ENCODE measurements at places on chromosomes 3 and 15. TPM values are rescaled to one million over a fixed set of nuclear protein-coding genes. Genes with fewer than 3 reads are reported as not detected.

GRCh38 chr3:194632226-194632808 lies 902 bp downstream of the TMEM44 start:
- DNase-seq, result no peak

GRCh38 chr3:195697582-195698324 lies 23.0 kb upstream of the MUC20 start:
- DNase-seq, result no peak

PLA2G4D gene
- total RNA-seq, result not detected

CD96 gene
- total RNA-seq, result not detected

IMPG2 gene
- total RNA-seq, result not detected

GRCh38 chr3:39280571-39280970 lies 735 bp upstream of the CX3CR1 start:
- DNase-seq, result no peak

DNA sequence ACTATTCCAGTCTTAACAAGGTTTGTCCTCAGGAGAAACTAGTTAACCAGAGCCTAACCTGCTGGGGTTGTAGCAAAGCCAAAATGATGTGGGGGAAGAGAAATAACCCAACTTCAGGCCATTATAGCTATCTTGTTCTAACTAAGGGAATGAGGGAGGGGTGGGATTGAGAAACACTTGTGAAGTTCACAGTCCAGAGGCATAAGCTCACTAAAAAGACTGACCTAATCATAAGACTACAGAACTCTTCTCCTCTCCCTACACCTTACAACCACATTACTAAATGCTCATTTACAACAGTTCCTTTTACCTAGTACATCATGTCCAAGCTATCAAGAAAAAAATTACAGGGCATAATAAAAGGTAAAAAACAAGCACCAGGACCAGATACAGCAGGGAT lies 52.8 kb downstream of the UBE3A start:
- DNase-seq, result no peak

DNA sequence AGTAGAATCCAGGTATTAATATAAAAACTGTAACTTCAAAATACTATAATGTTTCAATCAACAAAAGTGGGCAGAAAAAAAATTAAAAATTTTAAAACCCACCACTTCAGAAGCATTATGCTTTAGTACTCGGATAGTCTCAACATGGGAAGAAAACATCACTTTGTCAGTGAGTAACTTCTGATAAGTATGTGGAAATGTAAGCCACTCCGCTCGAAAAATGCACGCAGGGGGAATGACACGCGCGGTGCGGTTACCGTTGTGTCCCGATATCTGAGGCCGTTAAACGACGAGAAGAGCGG lies 656 bp downstream of the NGLY1 start:
- no peak for DNase-seq

GRCh38 chr15:80450811-80451321 lies 46.7 kb downstream of the ARNT2 start:
- no peak for DNase-seq

DNA sequence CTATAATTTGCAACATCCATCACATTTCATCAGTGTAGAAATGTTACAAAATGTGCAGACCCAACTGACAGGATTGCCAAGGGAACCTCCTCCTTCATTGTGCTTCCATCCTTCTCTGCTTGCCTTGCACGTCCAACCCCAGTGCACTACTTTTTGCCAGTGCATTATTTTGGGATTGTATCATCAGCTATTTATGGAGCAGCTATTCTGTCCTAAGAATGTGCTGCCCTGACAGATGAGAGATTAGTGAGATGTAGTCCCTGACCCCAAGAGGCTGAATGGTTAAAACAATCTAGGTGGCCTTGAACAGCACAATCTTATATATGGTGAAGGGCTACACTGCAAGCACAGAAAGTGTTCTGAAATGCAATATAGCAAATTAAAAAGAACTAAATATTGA lies 935.8 kb downstream of the IGSF11 start:
- DNase-seq, result no peak

- no peak for DNase-seq
These were observed 26.8 kb downstream of the MRPS25 start for GRCh38 chr3:15038306-15038705.

FOXL2 gene
- total RNA-seq, result not detected

DNA sequence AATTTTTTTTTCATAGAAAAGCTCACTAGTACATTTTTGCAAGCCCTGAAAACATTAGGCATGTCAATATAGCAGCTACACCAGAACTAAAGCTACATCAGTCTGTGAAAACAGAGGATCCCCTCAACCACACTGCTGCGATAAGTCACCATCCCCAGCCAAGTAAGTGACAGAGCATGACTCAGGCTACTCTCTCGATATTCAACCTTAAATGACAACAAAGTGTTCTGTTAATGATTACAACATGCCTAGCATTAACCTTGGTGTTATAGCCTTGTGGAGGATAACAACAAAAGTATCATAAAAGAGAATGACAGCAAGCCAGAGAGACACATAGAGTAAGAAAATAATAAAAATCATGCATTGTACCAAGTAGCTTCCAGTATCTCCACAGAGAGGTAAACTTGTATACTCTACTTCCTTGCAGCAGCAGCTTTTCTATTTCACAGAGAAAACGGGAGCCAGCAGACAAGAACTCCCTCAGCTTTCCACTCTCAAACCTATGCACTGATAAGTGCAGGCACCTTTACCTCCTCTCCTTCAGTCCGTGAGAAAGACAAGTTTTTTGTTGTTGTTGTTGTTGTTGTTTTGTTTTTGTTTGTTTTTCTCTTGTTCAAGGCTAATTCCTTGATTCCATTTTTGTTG lies 76.6 kb downstream of the GBE1 start:
- no peak for DNase-seq

GRCh38 chr3:150538324-150539208 lies 7.7 kb downstream of the SERP1 start:
- no peak for DNase-seq

- no peak for DNase-seq
These were observed 25.3 kb downstream of the SLC41A3 start for GRCh38 chr3:126058666-126059065.

DNA sequence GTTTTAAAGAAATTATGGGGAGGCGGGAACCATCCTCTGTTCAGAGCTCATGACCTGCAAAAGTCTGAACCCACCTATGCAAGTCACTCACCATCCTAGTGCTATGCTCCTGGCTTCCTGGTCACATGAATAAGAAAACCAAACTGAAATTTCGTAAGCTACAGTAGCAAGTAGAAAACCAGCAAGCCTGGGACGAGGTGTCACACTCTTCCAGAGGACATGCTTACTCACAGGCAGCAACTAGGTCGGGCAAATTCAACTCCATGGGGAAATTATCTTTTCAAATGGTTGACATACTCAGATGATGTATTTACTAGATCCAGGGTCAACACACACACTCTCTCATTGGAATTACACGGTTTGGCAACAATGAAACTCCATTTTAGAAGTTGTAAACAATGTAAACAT lies 31.3 kb downstream of the LDHAL6B start:
- no peak for DNase-seq

GRCh38 chr3:83193526-83193925 lies 1432.1 kb upstream of the GBE1 start:
- DNase-seq, result no peak

WNT7A gene
- not detected for total RNA-seq

GOLGA6A gene
- total RNA-seq, result 0.13 TPM

FEZF2 gene
- not detected for total RNA-seq

DNA sequence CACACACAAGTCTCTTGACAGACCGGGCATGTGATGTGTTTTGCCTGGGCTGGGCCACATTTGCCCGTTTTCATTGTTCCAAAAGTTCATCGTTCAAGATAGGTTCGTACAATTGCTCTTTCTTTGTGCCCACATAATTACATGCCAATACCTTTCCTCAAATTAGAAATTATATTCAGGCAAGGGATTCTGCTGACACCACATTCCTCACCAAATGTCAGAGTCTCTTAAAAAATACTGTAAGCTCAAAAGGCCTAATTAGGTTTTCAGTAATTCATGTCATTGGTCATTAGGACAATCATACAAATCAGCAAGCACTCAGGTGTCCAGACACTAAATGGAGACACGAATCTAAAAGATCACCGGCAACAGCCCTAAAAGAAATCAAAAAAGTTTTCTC lies 215.3 kb downstream of the ALCAM start:
- DNase-seq, result no peak

- peak; percentile 46 for DNase-seq
These were observed 164.0 kb downstream of the IL20RB start for GRCh38 chr3:137121704-137122314.

PPM1L gene
- total RNA-seq, result 14.7 TPM

GRIP2 gene
- not detected for total RNA-seq

KATNBL1 gene
- 64.6 TPM for total RNA-seq

DNA sequence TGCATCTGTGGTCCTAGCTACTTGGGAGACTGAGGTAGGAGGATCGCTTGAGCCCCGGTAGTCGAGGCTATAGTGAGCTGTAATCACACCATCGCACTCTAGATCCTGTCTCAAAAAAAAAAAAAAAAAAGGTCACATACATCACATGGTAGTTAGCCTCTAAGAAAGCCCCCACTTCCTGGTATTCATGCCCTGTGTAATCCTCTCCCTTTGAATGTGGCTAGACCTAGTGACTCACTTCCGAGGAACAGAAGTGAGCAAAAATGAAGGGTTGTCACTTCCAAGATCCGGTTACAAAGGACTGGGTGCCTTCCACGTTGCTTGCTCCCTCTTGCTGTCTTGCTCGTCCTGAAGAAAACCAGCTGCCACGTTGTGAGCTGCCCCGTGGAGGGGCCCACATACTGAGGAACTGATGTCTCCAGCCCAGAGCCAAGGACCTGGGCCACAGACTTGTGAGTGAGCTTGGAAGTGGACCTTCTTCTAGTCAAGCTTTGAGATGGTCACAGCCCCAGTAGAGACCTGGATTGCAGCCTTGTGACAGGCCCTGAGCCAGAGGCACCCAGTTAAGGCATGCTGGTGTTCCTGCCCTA lies 12.6 kb upstream of the LCTL start:
- no peak for DNase-seq

NUP210 gene
- total RNA-seq, result 232 TPM

DNA sequence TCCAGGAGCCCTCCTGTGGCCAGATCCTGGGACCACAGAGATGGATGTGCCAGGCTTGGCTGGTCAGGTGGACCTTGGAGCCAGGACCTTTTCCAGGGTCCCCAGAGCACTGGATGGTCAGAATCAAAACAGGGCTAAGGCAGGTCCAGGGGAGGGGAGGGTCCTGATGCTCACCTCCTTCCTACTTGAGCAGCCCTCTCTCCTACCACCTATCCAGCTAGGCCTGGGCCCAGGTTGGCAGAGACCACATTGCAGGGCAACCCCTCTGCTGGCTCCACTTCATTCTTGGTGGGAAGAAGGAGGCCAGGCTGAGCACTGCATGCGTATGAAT lies 28.5 kb upstream of the SFMBT1 start:
- DNase-seq, result no peak

- DNase-seq, result no peak
These were observed 72.7 kb downstream of the UACA start for GRCh38 chr15:70690491-70691276.

SCG5 gene
- 4.1 TPM for total RNA-seq

TMCO5A gene
- total RNA-seq, result not detected

DNA sequence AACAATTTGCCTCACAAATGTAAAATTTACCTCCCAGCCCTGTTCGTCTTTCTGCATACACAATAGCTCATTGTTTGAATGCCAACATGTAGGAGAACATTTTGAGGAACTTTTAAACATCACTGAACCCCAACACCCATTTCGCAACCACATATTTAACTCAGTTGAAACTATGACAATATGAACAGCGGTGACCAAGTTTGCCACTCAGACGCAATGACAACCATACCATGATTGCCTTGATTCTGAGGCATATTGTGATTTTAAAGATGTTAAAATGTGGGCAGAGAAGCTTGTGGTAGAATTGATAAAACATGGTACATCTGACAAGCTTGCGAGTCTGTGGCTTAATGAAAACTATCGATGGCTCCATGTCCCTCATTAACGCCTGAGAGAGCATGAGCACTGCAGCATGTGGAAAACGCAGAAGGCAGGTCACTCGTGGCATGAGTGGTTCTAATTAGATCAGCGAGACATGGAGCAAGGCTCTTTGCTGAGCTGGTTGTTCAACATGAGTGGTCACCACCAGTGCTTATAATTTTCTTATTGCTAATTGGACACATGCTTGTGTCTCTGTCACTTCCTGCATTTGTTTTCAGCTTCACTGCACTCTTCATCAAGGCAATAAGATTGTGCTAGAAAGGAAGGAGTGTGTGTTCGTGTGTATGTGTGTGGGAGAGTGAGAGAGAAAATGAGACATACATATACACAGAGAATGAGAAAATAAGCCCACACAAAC lies 116.8 kb downstream of the CHST2 start:
- DNase-seq, result peak; percentile 45

CFAP100 gene
- total RNA-seq, result not detected

- peak; percentile 39 for DNase-seq
These were observed 14.8 kb downstream of the CRYGS start for GRCh38 chr3:186529201-186529999.

STRIT1 gene
- total RNA-seq, result not detected

ZXDC gene
- total RNA-seq, result 32.2 TPM
